Breast epithelium (tissue), 4 donors: ENCODE measurements at places on chromosomes 6 and 20. TPM values are rescaled to one million over a fixed set of nuclear protein-coding genes. Genes with fewer than 3 reads are reported as not detected.

Gene L3MBTL1
- 17.4 TPM for total RNA-seq

Gene IP6K3
- 4.2 TPM for total RNA-seq

GRCh38 chr6:152173321-152173720, 365.8 kb downstream of the ESR1 start:
- DNase-seq, result no peak

GRCh38 chr6:109010705-109011102, 83.9 kb downstream of the SESN1 start:
- no peak for DNase-seq

DNA sequence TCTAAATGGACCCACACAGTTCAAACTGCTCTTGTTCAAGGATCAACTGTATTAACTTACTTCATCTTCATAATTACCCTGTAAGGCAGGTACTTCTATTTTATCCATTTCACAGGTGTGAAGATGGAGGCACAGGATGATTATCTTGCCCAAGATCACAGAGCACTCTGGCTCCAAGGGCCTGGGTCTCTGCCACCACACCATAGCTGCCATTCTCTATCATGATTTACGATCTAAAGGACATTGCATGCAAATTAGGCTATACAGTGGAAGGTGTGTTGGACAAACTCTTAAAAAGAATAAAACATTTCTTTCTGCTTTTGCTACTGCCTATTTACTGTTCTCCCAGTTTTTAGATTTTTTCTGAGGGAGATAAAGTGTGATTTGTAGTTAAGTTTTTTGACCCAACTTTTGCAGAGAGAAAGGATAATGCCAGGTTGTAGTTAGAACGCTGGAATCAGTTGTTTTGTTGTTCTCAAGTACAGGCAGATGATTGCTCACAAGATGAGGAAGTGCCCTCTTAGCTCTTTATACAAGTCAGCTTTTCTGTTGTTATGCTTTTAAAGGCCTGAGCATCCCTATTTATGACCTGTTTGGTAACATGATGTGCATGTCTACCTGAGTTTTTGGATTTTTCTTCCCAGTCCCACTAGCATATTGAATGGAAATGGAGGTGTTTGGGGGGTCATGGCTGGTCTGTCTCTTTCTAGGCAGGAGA, 247.9 kb downstream of the ZFAND3 start:
- DNase-seq, result no peak

- DNase-seq, result no peak
These were observed 266.3 kb downstream of the CDC5L start for GRCh38 chr6:44653761-44654218.

GRCh38 chr6:163085861-163086623, 328.5 kb upstream of the QKI start:
- no peak for DNase-seq

GRCh38 chr20:23246717-23247664, 103.6 kb upstream of the NXT1 start:
- DNase-seq, result no peak

DNA sequence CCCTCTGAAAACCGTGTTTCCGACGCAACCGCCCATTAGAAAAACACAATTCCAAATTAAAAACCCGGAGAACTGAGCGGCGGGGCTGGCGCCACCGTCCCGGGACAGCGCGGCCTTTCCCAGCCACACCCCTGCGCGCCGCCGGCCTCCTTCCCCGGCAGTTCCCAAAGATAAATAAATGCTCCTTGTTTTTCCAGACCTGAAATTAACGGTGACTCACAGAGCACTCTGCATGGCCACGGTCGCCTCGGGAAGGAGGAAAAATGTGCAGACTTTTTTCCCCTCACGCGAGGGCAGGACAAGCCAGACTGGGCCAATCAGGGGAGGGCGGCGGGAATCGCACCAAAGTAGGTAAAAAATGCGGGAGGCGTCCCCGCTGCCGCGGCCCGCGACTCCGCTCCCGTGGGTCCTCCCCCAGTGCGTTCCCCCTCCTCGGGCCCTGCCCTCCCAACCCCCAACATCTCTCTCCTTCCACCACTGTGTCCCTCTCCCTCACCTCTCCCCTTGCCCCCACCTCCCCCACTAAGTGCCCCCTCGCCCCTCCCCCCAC, 828 bp upstream of the DSTN start:
- DNase-seq, result peak; percentile 92

DNA sequence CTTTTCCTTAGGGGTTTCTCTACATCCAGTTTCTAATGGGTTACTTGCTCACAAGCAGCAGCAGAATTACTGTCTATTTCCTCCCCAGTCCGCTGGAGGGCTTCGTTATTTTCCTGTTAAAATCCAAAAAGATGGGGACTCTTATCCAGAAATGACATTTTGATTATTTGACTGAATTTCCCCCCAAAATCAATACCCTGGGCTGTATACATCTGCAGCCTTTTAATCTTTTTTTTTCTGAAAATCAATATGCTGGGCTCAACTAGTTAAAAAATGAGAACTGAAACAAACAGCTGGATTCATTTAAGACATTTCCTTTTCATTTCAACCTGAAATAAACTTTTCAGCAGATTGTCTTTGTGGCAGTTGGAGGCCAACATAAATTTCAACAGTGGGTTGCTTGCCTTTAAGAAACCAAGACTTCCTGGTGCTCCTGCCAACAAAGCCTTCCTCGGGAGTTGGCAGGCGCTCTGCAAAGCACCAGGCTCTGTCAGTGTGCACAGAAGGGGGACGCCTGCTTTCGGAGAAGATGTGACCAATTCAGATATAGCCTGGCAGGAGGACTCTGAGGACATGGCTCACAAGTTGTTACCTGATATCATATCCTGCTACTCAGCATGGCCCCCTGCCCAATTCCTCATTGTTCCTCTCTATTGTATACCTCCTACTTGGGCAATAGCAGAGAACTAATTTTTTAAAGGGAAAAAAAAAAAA, 204.7 kb upstream of the ARG1 start:
- DNase-seq, result peak; percentile 43

DNA sequence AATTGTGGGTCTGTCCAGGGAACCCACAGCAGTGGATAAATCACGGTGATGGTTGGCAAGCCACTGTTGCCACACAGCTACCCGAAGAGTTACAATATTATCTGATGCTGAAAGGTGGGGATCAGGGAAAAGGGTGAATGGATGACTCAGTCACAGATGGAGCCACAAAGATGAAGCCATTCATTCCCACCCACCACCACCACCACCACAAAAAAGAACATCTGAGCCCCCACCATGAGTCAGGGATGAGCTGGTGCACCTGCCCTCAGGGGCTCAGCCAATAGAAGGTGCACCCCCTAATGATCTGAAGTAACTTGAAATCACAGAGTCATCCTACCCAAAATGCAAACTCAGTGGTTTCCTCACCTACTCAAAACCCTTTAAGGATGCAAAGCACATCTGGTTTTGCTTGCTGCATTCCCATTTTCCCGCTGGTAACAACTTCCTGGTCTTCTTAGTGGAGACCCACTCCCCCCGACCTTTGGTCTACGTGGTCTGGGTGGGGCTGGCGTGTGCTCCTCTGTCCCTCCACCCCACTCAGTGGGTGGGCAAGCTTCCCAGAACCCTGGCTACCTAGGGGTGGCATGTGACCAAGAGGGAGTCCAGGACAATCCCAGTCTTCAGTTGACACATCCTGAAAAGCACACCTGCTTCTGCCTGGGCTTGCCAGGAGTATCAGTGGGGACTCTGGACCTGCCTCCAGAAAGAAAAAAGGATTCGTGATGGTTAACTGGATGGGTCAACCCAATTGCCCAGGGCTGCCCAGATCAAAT, 125.5 kb downstream of the ANKRD60 start:
- DNase-seq, result no peak
